Central memory CD4-positive, alpha-beta T cell (primary cell): ENCODE measurements at places on chromosomes 12 and 14.

DNA sequence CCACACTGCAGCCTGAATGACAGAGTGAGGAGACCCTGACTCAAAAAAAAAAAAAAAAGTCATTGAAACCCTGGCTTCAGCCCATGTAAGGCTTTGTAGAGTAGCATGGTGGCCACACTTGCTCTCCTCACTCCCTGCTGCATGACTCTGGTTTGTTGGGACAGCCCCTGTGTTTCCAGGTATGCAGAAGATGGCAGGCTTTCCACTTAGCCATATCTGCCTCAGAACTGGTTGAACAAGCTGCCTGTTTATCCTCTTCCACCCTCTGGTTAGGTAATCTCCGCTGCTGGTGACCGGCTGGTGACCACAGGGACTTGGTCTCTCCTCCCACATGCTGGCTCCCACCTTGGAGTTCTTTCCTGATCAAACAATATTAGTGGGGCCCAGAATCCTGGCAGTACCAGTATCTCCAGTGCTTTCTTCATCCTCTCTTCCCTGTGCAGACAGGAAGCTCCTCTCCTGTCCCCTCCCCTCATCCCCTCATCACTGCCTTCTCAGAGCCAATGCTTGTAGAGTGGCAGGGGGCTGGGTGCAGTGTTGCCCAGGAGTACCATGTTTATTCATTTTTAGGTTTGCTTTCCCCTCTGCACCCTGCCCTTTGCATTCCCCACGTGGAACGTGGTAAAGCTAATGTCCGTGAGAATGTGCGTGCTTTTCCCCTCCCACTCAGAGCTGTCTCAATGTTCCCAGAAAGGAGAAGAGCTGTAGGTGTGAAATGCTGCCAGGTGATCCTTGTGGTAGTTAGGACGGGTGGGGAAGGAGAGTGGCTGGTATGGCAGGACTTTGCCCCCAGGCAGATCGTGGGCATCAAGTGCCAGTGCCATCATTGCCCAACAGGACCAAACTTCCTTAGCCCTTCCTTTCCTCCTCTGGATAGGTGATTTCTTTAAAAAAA lies 11.3 kb downstream of the ABHD12B start:
- DNase-seq: no peak

DNA sequence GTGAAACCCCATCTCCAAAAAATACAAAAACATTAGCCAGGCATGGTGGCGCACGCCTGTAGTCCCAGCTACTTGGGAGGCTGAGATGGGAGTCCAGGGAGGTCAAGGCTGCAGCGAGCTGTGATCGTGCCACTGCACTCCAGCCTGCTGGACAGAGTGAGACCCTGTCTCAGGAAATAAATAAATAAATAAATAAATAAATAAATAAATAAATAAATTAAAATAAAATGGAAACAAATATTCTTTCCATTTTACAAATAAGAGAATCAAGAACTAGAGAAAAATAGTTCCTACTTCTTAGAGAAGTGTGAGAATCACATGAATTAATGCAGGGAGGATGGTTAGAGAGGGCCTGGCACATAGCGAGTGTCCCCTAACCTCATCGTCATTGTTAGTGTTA lies 53.7 kb downstream of the C12orf75 start:
- no peak for DNase-seq

- DNase-seq: no peak
Observed at GRCh38 chr14:92940543-92940942, 17.6 kb downstream of the CHGA start.

DNA sequence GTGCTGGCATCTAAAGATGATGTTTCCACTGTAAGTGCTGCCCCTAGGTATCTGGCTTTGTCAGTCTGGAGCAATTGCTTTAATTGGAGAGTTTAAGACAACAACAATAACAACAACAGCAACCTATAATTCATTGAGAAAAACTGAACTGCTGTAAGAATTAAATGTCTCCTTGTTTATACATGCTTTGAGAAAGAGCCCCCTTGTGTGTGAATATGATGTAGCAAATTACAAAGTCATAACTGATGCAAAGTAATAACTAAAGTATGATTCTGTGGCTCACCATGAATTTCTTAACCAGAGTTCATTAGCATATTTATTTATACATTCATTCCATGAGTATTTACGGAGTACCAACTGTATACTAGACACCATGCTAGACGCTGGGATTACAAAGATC lies 59.2 kb upstream of the PRIMA1 start:
- no peak for DNase-seq
